Endothelial cell of coronary artery (primary cell): ENCODE measurements at places on chromosomes 6 and 20. TPM values are rescaled to one million over a fixed set of nuclear protein-coding genes. Genes with fewer than 3 reads are reported as not detected.

Gene TXLNB
- total RNA-seq, result 0.18 and 0.19 TPM in 2 replicates

Gene PTCHD4
- 2.7 and 8.4 TPM in 2 replicates for total RNA-seq

Gene ABHD16B
- total RNA-seq, result not detected in 2 replicates

Gene GSTA3
- total RNA-seq, result not detected in 2 replicates

Gene CAGE1
- 0.09 and 0.19 TPM in 2 replicates for total RNA-seq

Gene HTR1E
- total RNA-seq, result not detected in 2 replicates

Gene MTG2
- total RNA-seq, result 14.4 and 16.8 TPM in 2 replicates

Gene F13A1
- total RNA-seq, result not detected in 2 replicates

Gene DPPA5
- not detected in 2 replicates for total RNA-seq

Gene BLCAP
- total RNA-seq, result 36.5 and 37.6 TPM in 2 replicates
